NCI-H1092 (cell line): ENCODE measurements at places on chromosomes 6 and 20.
A peak's percentile ranks its signal among the peaks of the same experiment; 100 is the strongest.

GRCh38 chr6:116497113-116497676, 14.2 kb upstream of the CALHM5 start:
- no peak for DNase-seq

DNA sequence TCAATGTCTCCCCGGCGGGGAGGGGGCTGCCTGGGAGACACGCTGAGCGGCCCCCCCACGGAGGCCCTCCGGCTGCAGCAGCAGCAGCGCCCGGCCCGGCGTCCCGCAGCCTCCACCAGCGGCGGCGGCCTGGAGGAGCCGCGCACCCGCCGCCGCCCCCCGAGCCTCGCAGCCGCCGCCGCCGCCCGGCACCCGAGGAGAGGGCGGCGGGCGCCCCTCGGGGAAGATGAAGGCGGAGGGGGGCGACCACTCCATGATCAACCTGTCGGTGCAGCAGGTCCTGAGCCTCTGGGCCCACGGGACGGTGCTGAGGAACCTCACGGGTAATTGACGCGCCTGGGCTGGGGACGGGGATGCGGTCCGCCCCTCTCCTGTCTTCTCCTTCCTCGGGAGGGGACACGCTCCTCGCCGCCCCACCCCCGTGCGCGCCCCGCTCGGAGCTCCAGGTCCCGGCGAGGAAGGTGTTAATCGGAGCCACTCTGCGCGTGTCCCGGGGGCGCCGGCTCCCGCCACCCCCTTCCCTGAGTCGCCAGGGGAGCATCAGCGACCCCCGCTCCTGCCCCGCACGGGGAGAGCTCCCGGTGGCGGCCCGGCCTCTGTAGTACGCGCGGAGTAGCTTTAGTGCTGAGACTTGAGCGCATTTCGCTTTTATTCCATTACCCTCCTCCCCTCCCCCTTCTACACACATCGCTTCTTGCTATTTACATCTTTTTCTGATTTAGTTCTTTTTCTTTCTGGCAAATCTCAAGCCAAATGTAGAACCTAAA, 686 bp downstream of the TMEM170B start:
- DNase-seq, result no peak

- DNase-seq, result peak; percentile 53
These were observed 23.7 kb downstream of the ZNF311 start for GRCh38 chr6:28981431-28981832.

DNA sequence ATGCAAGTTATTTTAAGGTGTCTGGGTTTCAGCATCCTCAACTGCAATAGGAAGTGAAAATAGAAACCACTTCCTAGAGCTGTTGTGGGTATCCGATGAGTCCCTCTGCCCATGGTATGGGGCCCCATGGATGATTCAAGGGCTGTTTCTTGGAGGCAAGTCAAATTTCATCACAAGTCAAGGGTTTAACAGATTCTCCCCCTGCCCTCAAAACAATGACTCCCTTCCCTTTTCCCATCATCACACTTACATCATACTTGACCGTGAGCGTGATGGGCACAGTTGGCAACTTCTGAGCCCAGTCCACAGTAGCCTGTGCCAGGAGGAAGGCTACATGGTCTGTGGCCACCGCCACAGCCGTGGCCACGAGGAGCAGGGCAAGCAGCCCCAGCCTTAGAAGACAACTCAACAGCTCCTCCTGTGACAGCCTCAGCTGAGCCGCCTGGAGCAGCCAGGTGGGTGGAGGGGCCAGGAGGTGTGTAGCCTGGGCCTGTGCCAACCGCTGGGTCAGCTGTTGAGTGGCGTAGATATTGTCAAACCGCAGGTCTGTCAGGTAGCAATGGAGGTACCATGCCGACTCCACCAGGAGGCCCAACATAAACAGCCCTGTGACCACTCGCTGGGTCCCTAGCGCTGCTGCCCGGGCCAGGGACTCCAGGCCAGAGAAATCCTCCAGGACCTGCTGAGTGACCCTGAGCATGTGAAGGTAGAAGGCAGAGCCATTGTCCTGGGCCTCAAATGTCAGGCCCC, 5.2 kb downstream of the OCSTAMP start:
- no peak for DNase-seq

GRCh38 chr6:30939473-30939872, 1.3 kb upstream of the MUCL3 start:
- DNase-seq, result no peak

- DNase-seq, result no peak
These were observed 363.2 kb upstream of the FLRT3 start for GRCh38 chr20:14700639-14700960.

GRCh38 chr6:165571721-165572132, 91.3 kb downstream of the PDE10A start:
- no peak for DNase-seq
